ENCODE measurements at places on chromosomes 7 and 10. TPM values are rescaled to one million over a fixed set of nuclear protein-coding genes. Genes with fewer than 3 reads are reported as not detected.

GRCh38 chr10:74039561-74040145, 41.7 kb downstream of the VCL start:
- no peak for DNase-seq
- H3K4me1 ChIP-seq: peaks cover 3% of the 10 kb centered on the region
- H3K27me3 ChIP-seq: no peaks in the 10 kb centered on the region
- no peak overlapping the region for H3K4me3 ChIP-seq
- H3K36me3 ChIP-seq: peaks cover 2% of the 10 kb centered on the region
- no peak overlapping the region for H3K27ac ChIP-seq

DNA sequence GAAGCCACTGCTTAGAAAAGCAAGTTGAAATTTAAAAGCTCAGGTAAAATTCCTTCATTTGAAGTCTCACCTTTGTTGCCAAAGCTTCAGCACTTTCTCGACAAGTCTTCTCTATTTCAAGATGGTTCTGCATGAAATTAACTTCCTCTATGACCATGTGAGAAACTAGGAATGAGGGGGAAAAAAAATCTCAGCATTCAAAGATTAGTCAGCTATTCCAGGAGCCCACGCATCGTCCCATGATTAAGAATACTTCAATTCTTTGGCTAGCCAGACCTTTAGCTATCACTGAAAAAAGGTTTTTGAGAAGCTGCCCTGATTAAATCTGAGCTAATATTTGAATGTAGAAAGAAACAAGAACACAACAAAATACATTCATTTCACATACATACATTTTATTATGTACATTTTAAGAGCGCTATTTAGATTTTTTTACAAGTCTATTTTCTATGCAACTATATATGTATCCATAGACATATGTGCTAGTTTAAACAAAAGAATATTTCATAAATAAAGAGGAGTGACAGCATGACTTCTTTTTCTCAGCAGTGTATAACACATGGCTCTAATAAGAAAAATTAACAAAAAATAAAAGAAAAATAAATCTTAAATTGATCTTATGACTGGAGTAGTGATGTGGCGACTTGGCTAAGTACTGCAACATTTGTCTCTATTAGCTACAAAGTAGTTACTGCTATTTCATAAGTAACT, 44.8 kb downstream of the SHTN1 start:
- H3K4me1 ChIP-seq: no peaks in the 10 kb centered on the region
- H3K27me3 ChIP-seq: no peaks in the 10 kb centered on the region
- 0 out of 2 replicates have a peak, but pooled peaks cover under 1% of the 10 kb centered on the region for H3K36me3 ChIP-seq
- no peak overlapping the region for H3K4me3 ChIP-seq
- no peak overlapping the region for H3K27ac ChIP-seq

DNA sequence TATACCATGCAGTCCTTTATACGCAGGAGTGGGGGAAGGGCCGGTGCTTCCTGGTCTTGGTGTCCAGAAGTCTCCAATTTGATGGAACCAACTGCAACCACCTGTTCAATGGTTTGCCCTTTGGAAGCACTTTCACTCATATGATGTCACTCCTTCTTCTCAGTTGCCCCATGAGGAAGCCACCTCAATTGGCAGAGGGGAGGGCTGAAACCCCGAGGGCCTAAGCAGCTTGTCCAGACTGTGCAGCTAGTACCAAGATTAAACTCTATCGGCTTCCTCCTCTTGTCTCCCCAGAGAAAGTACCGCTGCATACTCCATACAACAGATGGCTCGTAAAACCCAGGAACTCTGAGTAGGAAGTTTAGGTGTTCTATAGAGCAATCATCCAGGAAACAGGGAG, 789.4 kb downstream of the TYW1 start:
- no peaks in the 10 kb centered on the region for H3K27me3 ChIP-seq
- H3K4me1 ChIP-seq: no peaks in the 10 kb centered on the region
- no peak overlapping the region for H3K27ac ChIP-seq
- no peak for DNase-seq

DNA sequence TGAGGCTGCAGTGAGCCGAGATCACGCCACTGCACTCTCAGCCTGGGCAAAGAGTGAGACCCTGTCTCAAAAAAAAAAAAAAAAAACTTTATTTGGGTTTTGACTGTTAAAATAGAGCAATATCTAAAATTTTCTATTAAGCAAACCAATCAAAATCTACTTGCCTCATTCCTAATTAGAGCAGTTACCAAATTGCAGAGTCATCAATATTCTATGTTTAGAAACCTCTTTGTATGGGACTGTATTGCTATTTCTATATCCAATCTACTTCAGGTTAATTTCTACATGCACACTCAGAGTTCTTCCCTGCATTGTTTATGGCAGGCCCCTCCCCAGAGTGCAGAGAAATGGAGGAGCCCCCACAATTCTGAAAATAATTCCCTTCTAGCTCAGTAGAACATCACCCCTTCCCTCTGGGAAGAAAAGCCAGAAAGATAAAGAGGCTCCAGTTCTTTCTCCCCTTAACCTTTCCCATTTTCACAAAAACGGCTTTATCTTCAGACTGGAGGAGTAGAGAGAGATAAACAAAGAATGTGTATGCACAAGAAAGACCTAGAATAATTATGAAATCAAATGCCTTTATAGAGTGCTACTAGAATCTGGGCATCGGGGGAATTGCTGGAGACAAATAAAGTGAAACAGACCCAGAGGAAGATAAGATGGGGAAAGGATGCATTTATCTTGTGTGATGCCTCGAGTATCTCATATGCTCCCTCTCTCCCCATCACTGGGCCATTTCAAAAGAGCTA, 17.9 kb downstream of the SCRN1 start:
- H3K4me1 ChIP-seq: peaks cover 28% of the 10 kb centered on the region
- no peak overlapping the region for H3K4me3 ChIP-seq
- DNase-seq: no peak
- H3K27me3 ChIP-seq: no peaks in the 10 kb centered on the region
- H3K36me3 ChIP-seq: no peaks in the 10 kb centered on the region
- no peak overlapping the region for H3K27ac ChIP-seq

GRCh38 chr10:125548356-125548755, 134.6 kb downstream of the TEX36 start:
- H3K4me1 ChIP-seq: no peaks in the 10 kb centered on the region
- H3K36me3 ChIP-seq: no peaks in the 10 kb centered on the region

TBC1D12 gene
- total RNA-seq: 7.1 TPM

GRCh38 chr7:16417906-16418305, 3.4 kb downstream of the CRPPA start:
- no peak for DNase-seq
- peaks cover 11% of the 10 kb centered on the region for H3K4me1 ChIP-seq

DNA sequence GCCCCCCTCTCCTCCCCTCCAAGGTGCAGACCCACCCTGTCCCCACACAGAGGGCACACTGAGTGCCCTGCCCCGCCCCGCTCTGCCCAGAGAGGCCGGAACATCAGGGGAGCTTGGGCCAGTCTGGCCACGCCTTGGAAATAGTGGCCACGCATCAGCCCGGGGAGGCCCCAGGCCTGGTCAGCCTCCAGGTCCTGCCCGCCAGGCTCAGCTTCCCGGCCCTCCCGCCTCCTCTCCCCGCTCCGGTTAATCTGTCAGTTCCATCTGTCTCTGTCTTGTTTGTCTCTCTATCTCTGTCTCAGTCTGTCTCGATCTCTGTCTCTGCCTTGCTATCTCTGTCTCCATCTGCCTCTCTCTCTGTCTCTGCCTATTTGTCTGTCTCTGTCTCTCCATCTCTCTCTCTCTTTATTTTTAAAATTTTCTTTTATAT, 28.9 kb upstream of the TNRC18 start:
- DNase-seq: no peak
- H3K4me1 ChIP-seq: no peaks in the 10 kb centered on the region
- no peaks in the 10 kb centered on the region for H3K27me3 ChIP-seq
- H3K36me3 ChIP-seq: no peaks in the 10 kb centered on the region
- no peak overlapping the region for H3K4me3 ChIP-seq
- H3K27ac ChIP-seq: no peak overlapping the region

DNA sequence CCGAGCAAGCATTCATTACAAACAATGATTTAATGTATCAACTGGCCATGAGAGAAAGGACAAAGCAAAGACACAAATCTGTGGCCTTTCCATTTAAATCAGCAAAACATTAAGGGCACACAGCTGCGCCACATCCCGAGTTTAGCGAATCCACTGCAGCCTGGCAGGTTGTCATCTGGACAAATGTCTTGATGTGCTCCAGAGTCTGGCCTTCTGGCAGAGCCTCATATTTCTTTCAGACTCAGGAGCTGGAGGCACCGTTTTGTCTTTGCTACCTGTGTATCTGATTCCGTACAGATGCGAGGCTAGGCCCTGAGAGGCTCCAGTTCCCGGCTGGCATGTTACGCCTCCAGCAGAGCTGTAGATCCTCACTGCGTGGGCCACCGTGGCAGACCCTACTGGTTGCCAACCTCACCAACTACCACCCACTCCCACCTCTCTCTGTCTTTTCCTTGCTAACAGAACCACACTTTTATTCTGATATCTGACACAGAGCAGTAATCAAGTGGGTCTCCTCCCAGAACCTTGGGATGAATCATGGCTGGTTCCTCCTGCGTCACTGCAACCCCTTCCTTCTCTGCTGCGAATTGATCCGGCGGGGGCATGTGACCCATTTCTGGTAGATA, 40.9 kb upstream of the EFCAB10 start:
- H3K36me3 ChIP-seq: no peaks in the 10 kb centered on the region
- no peaks in the 10 kb centered on the region for H3K4me1 ChIP-seq
- H3K27ac ChIP-seq: no peak overlapping the region
- H3K4me3 ChIP-seq: no peak overlapping the region
- DNase-seq: no peak
